ENCODE measurements at places on chromosomes 2 and 18.

DNA sequence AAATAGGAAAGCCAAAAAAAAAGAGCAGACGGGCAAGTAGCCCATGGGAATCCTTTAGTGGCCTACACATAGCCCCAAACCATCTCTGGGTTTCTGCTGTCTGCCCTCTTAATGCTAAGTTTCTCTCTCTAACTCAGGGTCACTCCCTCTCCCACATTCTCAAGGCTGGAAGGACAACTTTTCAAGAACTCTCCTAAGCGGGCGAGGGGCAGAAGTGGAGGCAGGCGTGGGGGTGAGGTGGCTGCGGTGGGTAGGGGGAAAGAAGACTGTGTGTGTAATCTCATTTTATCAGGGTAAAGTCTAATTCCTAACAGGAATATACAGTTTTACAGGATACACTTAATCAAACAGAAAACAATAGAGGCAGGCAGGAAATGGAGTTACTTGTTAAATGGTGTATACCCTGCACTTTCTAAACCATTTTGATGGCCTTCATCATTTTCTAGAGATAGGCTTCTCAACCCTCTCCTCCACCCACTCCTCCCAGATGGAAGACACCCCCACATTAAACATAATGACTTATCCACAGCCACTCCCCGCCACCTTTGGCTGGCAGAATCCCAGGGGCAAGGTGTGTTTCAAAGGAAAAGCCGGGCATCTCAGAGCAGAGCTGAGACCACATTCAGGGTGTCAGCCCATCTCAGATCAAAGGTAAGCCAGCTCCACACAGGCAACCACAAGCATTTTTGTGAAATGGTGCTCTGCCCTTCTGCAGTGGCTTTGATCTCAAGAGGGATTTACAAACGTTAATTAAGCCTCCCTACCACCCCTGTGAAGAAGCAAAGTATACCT is 6.8 kb downstream of the SMAD7 start:
- no peak for DNase-seq

- DNase-seq = no peak
Observed at GRCh38 chr2:240962300-240963064, 35.9 kb upstream of the SNED1 start.

DNA sequence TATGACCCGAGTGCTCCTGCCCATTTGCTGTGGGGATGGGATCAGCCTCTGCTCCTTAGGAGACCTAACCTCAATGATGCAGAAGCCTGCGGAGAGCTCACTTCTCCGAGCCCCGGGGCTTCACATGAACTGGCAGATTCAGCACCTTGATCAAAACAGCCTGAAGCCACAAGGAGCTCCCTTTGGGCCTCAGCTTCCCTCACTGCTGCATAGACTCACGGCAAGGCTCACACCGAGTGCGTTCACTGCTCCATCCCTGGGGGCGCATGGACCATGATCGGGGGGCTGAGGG is 33.0 kb downstream of the CRACDL start:
- DNase-seq = no peak

GRCh38 chr2:203650860-203651613 is 55.4 kb upstream of the CD28 start:
- DNase-seq = no peak

DNA sequence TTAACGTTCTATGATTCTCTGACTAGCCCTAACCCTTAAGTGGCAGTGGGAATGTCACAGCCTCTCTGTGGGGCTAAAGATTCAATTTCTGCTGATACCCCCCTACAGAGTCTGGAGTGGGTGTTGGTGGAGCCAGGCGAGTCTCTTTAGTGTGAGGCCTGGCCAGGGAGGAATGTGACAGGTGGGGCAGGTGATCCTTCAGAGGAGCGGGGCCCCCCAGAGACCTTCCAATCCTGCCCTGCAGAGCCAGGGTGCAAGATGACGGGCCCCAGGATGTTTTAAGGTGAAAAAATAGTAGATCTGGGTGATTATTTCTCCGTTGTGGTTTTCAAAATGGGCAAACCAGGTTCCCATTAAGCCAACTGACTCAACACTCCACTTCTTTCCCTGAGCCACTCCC is 28.2 kb upstream of the DNMT3A start:
- no peak for DNase-seq

GRCh38 chr2:215299337-215299859 is 12.5 kb upstream of the ATIC start:
- DNase-seq = no peak

- peak; percentile 42 for DNase-seq
Observed at GRCh38 chr2:179106676-179107428, 56.9 kb upstream of the CCDC141 start.

DNA sequence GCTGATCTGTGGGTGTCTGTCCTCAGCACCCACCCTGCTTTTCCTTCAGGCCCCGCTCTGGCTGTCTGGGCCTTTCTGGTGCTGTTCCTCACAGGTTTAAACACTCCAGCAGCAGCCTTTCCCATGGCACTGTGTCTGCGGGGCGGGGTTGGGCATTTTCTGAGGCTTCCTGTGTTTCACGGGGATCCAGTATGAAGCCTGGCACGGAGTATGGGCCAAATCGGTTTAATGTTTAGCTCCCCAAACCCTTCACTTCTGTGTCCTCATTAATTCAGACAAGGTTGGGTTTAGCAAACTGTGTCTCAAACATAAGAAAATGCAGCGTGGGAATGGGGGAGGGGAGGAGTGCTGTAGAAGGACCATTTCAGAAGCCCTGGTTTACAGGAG is 44.9 kb downstream of the HPCAL1 start:
- DNase-seq = no peak

DNA sequence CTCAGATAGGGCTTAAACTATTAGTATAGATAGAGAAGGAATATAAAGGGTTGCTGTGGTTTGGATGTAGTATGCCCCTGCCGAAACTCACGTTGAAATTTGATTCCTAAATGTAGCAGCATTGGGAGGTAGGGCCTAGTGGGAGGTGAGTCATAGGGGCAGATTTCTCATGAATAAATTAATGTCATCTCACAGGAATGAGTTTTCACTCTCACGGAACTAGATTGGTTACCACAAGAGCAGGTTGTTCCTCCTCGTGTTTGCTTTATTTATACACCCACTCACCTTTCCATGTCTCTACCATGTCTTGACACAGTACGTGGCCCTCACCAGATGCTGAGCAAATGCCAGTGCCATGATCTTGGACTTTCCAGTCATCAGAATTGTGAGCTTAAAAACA is 218.2 kb downstream of the RBM43 start:
- no peak for DNase-seq

Data from activated CD8-positive, alpha-beta T cell treated with anti-CD3 and anti-CD28 coated beads for 36 hours (primary cell).